ENCODE measurements at places on chromosomes 1 and 21.

- DNase-seq: no peak
These were observed 28.4 kb downstream of the ZBTB17 start for GRCh38 chr1:15947382-15948090.

DNA sequence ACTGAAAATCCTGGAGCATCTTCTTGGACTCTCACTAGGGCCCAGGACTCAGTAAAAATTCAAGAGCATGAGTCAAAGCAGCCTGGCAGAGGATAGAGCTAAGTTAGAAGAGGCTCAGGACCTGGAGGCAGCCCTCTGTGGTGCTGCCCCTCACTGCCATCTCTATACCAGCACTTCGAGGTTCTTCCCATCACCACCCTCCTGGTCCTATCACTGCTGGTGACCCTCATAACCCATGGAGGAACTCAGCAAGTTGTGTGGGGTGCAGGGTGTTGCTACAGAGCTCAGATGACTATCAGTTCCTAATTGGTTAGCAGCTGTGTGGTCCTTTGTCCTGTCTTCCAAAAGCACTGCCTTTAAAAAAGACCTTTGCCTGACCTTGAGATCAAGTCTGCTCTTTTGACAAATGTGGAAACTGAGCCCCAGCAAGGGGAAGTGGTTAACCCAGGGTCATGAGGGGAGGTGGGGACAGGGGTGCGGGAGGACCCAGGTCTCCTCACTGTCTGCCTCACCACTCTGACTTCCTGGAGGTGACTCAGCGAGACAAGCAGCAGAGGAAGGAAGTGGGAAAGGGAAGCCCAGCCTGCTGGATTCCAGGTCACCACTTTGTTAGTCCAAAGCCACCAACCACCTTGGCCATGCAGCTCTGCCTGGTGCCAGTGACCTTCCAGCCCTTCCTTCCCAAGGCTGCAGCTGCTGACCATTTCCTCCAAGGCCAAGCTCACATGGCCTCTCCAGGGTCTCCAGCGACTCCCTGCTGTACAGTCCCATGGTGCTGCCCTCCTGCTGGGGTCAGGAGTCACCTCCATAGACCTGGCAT lies 199.4 kb upstream of the EDN2 start:
- DNase-seq: no peak

- DNase-seq: no peak
These were observed 101.8 kb upstream of the ARTN start for GRCh38 chr1:43831851-43832250.

GRCh38 chr1:221308534-221309511 lies 429.6 kb downstream of the HLX start:
- DNase-seq: no peak

GRCh38 chr1:113747376-113747775 lies 11.9 kb downstream of the PHTF1 start:
- DNase-seq: no peak

GRCh38 chr1:12537294-12537693 lies 80.7 kb downstream of the DHRS3 start:
- no peak for DNase-seq

DNA sequence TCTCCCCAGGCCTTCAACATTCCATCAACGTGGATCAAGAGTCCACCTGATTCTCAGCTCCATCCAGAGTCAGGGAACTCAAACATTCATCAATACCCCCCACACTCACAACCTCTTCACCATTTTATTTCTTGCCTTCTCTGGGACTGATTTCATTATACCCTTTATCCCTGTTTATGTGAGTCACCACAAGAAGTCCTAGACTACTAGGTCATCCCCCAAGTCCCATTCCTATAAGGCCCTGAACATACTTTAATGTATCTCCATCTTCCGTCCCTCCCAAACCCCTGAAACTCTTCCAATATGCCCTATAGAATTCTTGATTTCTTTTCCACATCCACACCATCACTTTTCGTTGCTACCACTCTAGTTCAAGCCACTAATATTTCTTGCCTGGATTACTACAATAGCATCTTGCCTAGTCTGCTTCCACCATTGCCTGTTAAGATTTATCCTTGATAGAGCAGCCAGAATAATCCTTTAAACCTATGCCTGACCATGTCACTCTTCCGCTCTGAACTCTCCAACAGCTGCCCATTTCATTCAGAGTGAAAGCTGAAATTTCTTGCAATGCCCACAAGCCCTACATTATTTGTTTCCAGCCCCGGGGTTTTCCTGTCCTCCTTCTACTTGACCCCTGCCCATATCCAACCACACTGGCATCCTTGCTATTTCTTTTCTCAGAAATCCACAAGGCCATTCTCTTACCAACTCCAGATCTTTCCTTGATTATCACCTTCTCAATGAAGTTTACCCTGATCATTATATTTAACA lies 9.4 kb upstream of the SAMD13 start:
- no peak for DNase-seq

Data from stimulated activated CD4-positive, alpha-beta T cell treated with anti-CD3 and anti-CD28 coated beads, Interleukin-1b, Interleukin-23, amount 100 ng/mL, for 1 hour (primary cell).